ENCODE measurements at places on chromosomes 2 and 18.

DNA sequence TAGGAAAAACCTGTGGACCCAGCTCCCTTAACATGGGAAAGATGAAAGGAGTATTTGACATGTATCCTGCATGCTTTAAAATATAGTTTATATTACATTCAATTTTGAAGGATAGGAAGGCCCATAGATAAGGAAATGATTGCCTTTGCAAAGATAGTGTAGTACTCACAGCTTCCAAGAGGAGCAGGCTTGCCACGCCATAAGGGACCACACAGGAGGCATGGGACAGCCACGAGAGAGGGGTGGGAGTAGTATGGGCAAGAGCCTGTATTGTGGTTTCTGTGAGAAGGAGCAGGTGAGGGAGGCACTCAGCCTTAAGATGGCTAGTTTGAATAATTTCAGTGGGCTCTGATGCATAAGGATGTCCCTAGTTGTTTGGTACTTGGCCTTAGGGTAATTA, 740.3 kb downstream of the SATB2 start:
- no peak for DNase-seq

DNA sequence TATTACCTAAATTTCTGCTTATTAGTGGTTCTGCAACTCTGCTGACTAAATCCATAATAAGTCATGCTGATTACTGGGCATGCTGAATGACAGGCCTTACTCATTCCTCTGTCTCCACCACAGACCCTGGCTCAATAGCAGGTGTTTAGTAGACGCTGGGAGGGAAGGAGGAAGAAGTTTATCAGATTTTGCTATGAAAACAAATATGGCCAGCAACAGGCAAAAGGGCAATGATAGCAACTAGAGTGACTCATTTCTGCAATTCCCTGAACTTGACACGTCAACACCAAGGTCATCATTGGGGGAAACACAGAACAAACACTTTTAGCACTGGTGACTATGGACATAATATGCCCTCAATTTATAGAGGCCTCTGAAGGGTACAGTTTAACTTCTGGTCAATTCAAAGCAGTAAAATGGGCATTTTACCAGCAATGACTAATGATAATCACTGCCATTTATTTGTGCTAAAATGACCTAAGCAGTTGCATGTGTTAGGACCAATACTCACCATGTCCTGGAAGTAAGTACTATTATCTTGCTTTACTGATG, 35.2 kb downstream of the TMEM163 start:
- DNase-seq, result peak; percentile 24

GRCh38 chr2:57907411-57907810, 139.2 kb upstream of the VRK2 start:
- no peak for DNase-seq

DNA sequence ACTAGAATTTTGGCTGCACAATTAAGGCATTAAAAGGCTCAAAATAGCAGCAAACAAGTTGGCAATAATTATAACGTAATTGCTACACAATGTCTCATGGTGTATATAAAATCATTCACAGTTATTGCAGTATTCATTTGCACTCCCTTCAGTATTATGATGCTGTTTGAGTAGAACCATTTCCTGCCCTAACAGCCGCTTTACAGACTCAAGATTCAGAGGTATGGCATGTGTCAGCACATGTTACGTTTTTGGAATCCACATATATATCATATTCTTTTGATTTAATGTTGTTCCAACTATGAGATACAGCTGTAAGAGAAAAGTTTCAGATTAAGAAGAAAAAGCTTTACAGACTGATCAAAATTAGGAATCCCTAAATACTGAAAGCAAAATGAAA, 56.3 kb upstream of the NCKAP5 start:
- DNase-seq, result no peak

GRCh38 chr2:121902171-121902591, 146.7 kb downstream of the TSN start:
- DNase-seq, result no peak

- no peak for DNase-seq
Measured at GRCh38 chr2:187319441-187320108, 128.5 kb downstream of the CALCRL start.

DNA sequence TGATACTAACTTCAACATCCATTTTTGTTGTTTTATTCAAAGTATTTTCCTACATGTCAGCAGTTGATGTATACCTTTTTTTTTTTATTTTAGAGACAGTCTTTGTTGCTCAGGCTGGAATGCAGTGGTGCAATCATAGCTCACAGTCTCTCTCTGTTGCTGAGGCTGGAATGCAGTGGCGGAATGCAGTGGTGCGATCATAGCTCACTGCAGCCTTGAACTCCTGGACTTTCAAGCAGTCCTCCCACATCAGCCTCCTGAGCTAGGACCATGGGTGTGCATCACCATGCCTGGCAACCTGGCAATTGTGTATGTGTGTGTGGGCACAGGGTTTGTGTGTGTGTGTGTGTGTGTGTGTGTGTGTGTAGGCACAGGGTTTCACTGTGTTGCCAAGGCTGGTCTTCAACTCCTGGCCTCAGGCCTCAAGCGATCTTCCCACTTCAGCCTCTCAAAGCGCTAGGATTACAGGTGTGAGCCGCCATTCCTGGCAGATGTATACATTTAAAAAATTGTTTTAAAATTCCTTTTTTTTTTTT, 24.8 kb downstream of the SANBR start:
- no peak for DNase-seq

DNA sequence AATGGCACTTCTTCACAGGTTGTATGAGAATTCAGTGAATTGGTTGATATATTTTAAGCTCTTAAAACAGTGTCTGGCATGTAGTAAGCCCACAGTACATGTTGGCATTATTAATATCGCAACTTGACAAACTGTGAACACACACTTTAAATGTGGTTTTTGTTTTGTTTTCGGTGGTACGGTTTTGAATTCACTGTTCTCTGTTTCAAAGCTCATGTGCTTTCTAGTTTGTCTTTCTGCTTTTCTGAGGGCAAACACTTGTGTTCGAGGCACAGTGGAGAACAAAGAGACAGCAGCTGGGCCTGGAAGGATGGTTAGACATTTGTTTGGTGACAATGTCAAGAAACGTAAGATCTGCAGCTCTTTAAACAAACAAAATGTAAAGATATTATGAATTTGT, 276.5 kb upstream of the MC4R start:
- DNase-seq, result no peak

DNA sequence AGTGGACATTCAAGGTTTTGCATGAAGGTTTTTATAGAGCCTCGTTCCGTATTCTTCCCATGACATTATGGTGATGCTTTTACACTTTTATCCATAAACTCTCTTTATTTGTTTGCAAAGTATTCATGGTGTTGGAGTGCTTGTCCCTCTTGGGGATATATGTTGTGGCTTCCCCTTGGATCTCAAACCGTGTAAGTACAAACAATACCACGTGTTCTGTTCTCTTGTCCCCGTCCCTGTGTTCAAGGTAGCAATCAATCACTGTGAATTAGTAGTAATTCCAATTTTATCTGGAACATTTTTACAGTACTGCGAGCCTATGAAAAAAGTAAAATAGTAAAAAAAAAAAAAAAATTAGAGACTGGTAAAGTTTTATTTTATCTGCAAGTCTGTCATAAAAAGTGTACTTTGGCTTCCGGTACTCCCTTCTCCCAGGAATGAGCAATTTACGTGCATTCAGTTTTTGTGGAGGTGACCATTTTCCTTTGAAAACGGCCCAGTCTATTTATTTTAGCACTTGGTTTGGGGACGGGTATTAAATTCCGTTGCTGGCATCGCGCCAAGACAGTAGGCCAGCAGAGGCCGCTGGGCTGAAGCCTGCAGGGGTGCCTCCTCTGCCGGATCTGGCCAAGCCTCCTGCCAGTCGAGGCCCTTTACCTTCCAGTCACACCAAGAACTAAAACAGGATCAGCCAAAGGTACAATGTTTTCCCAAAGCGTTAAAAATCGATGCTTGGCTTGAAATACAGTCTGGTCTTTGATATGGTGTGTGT, 175.7 kb downstream of the SOCS6 start:
- no peak for DNase-seq

- DNase-seq, result no peak
Measured at GRCh38 chr2:57973621-57974186, 72.9 kb upstream of the VRK2 start.

- no peak for DNase-seq
Measured at GRCh38 chr2:173567493-173567892, 212.8 kb downstream of the CDCA7 start.

DNA sequence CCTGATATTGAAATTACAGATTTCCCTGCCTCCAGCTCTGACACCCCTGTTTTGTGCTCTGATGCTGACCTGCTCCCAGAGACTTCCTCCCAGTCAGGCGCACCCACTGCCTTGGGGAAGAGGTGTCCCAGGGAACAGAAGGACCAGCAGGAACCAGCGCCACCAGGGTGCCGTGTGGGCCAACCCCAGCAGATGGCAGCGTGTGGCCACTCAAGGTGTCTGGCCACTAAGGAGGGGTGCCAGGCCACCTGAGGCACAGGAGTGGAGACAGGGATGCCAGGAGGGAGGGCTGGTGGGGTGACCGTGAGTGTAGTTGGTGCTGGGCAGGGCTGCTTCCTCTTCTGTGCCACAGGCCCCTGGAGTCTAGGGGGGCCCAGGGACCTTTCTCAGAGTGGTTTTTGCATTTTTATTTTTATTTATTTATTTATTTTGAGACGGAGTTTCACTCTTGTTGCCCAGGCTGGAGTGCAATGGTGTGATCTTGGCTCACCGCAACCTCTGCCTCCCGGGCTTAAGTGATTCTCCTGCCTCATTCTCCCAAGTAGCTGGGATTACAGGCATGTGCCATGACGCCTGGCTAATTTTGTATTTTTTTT, 56.0 kb downstream of the TEX44 start:
- DNase-seq, result no peak

DNA sequence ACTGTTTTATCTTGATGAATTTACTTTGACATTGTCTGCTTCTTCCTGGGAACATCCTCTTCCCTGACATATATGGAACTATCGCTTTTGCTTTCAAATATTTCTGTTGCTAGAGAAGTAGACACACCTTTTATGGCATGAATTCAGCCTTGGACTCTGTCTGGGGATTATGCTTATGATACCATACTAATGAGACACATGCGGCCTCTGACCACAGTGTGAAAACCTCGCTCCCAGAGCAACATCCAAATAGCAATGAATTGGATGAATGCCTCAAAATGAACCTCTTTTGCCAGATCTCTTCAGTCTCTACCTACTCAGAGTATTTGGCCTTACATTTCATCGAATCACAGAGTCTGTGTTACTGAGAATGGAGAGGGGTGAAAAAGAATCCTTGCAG, 70.9 kb downstream of the PIEZO2 start:
- DNase-seq, result no peak

- no peak for DNase-seq
Measured at GRCh38 chr2:85590950-85591349, 4.6 kb upstream of the RNF181 start.

- DNase-seq, result no peak
Measured at GRCh38 chr2:51998890-51999289, 967.0 kb upstream of the NRXN1 start.

DNA sequence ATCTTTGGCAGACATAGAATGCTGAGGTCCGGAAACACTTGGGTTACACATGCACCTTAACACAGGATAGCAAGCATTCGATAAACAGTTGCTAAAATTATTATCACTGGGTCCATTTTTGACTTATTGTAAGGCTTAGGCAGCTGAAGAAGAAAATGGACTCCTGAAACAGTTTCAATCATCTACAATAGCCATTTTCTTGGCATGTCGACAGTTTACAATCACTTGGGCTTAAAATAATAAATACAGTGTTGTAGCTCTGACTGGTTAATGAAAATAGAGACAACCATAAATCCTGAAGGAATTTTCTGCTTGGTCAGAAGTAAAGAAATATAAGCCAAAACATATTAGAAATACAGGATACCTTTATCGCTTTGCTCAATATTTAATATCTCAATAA, 169.2 kb downstream of the XIRP2 start:
- no peak for DNase-seq

- DNase-seq, result peak; percentile 31
Measured at GRCh38 chr2:241762933-241763369, 13.7 kb upstream of the GAL3ST2 start.

DNA sequence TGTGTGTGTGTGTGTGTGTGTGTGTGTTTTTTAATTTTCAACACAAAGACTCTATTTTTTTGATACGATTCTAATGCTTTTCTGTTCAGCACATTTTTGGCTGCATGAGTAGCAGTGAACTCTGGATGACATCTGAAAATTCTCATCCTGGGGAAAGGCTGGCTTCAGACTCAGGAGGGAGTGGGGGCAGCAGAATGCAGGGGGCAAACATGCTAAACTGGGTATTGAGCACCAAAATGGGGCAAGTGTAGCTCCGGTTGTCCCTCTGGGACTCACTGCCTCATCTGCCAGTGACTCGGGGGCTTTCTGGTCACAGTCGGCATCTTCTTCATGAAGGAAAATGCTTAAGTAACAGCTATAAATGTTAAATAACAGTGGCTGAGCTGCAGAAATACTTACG, 116.8 kb upstream of the PID1 start:
- no peak for DNase-seq

DNA sequence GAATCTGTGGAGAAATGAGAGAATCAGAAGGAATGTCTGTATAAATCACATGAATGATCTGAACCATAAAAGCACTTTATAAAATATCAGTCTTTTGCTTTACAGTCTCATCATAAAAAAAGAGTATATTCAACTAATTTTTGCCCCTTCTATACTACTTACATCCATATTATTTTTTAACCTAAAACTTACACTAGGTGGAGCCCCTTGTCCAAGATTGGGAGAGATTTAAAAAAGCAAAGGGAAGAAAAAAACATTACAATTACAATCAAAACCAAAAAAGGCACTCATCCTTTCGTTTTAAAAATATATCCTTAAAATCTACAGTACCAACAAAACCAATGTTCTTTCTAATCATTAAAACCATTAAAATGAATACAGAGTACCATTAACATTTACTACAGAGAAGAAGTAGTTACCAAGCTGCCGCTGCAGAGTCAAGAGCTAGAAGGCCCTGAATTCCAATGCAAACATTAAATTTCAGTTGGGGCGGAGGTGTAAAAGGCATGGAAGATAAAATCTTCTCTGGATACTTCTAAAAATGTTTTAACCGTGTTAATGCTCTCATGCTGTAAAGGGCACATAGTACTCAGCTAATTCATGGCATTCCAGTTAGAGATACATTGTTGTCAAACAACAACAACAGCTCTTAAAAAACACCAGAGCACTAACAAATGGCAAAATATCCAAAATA, 56.7 kb upstream of the EPB41L3 start:
- DNase-seq, result no peak

DNA sequence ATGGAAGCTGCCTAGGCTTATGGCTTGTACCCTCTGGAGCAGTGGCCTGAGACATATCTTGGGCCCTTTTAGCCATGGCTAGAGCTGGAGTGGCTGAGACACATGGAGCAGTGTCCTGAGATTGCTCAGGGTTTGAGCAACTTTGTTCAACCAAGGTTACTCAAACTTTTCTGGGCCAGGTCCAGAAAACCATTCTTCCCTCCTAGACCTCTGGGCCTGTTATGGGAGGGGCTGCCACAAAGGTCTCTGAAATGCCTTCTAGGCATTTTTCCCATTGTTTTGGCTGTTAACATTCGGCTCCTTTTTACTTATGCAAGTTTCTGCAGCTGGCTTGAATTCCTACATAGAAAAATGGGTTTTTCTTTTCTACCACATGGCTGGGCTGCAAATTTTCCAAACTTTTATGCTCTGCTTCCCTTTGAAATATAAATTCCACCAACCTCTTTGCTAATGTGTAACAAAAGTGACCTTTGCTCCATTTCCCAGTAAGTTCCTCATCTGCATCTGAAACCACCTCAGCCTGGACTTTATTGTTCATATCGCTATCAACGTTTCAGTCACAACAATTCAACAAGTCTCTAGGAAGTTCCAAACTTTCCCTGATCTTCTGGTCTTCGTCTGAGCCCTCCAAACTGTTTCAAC, 84.9 kb upstream of the MAP4K3 start:
- no peak for DNase-seq

- no peak for DNase-seq
Measured at GRCh38 chr18:74064510-74064909, 83.1 kb downstream of the FBXO15 start.

GRCh38 chr2:11385216-11385615, 40.8 kb upstream of the ROCK2 start:
- no peak for DNase-seq
